ENCODE measurements at places on chromosomes 3 and 15.

GRCh38 chr3:31993843-31994242 lies 12.3 kb downstream of the ZNF860 start:
- no peak for DNase-seq

- DNase-seq, result no peak
These were observed 786.4 kb downstream of the MCTP2 start for GRCh38 chr15:95017666-95018328.

DNA sequence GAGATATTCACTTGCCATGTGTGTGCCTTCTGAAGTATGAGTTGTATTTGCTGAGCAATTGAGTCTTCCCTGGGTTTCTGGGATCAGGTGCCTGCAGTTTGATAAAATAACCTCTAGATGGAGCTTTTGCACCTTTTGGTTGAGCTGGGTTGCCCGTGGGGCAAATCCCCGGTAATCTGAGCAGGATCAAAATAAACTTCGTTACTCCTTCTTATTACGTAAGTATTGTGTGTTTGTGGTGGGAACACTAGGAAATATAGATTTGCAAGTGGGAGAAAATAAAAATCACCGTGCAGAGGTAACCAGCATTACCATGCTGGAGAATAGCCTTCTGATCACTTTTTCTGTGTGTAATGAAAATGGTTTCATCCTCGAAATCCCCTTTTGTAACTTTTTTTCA lies 277.4 kb upstream of the NR2E3 start:
- no peak for DNase-seq

DNA sequence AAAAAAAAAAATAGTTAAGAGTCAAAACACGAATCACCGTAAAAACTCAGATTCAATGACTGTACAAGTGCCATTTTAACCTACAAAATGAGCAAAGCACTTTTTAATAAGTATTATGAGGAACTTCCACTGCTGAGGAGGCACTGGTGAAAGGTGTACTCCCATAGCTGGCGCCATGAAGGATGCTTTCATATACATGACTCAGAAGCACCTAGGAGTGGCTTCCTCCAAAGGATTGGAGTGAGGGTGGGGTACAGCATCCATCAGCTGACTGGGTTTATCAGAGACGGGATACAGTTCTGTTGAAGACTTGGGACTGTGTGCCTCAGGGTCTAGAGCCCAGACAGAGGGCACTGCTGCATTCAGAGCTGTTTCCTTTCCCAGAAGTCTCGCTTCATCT lies 60.9 kb upstream of the MEX3B start:
- DNase-seq, result no peak

DNA sequence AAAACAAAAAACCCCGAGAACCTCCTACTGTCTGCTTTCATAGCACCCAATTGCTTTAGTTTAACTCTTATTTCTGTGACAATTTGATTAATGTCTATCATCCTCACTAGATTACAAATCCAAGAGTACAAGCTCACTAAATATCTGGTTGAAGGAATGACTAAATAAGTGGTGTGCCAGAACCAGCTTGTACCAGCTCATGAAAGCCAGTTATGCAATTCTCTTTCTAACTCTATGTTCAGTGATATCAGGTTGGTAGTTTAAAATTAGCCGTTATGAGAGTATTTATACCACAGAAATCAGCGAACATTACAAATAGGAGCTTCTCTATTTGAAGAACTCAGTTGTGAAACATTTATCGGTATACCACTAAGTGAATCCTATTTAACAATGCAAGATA lies 137.2 kb upstream of the MITF start:
- DNase-seq, result no peak

GRCh38 chr3:106842151-106842550 lies 535.1 kb upstream of the CCDC54 start:
- no peak for DNase-seq

DNA sequence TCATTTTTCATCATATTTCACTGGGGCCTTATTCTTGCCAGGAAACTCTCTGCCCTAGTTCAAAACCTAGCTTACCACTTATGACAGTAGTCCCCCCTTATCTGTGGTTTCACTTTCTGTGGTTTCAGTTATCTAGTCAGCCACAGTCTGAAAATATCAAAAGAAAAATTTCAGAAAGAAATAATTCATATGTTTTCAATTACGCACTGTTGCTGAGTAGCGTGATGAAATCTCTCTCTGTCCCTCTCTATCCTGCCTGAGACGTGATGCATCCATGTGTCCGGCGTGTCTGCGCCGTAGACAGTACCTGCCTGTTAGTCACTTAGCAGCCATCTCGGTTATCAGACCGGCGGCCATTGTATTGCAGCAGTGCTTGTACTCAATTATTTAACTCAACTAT lies 369.9 kb upstream of the MCTP2 start:
- DNase-seq, result no peak

All from mesenteric fat pad (tissue), 1 donor.